ENCODE measurements at places on chromosomes 1 and 21.

- peak; percentile 78 for DNase-seq
Observed at GRCh38 chr1:67561704-67562113, 123.3 kb upstream of the GADD45A start.

GRCh38 chr1:168146626-168147025 is 9.9 kb upstream of the GPR161 start:
- DNase-seq, result no peak

DNA sequence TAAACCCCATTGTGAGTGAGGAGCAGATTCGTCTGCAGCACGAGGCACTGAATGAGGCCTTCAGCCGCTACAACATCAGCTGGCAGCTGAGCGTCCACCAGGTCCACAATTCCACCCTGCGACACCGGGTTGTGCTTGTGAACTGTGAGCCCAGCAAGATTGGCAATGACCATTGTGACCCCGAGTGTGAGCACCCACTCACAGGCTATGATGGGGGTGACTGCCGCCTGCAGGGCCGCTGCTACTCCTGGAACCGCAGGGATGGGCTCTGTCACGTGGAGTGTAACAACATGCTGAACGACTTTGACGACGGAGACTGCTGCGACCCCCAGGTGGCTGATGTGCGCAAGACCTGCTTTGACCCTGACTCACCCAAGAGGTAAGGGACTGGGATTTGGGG is 132.2 kb downstream of the PAPPA2 start:
- no peak for DNase-seq

GRCh38 chr1:117857418-117857817 is 72.0 kb downstream of the GDAP2 start:
- no peak for DNase-seq

GRCh38 chr21:41965461-41966013 is 11.7 kb upstream of the C2CD2 start:
- DNase-seq, result no peak

DNA sequence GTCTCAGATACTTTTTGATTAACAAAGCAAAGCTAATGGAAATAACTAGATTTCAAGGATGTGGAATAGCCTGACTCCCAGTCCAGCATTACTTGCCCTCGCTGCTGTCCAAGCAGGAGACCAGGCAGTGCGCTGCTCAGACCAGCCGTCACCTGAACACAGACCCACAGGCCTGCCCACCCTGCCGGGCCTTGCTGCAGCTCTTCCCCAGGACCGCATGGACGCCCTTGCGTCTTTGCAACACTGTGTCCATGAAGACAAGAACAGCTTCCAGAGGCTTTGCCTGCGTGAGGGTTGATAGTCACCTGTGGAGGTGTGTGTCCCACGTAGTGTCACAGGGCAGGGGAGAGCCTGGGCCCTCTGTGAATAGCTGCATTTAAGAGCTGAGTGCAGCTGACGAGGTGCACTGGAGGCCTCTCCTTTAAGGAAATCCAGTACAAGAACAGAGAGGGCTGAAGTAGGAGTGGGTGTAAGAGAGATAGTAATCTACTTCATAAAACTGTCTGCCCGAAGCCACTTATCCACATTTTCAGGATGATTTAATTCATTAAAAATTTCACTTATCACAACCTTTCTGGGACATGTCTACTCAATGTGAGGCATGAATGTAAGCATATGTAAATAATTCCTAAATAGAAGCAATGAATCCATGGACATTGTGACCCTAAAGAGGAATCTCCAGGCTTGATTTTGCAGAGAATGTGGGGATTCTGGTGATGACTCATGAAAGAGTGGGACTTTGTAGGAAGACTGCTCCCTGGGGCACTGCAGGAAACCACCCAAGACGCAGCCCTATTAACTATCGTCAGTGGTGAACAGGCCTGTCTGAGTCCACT is 176.2 kb upstream of the RAB4A start:
- no peak for DNase-seq

DNA sequence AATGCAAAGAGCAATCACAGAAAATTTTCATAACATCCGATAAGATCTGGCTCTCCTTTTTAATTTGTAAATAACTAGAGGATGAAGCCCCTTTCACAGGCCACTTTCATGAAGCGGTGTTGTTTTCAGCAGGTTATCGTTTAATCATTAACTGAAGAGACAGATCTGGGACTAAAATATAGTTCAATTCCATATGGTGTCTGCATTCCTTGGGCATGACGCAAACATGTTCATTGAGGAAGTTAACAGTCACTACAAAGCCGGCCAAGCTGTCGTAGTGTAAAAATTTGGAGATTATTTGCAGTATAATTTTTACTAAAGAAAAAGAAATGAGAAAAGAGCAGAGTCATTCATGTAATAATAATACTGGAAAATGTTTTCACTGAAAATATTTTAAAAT is 565.2 kb upstream of the ADAMTS5 start:
- no peak for DNase-seq
